ENCODE measurements at places on chromosomes 12 and 14.
A peak's percentile ranks its signal among the peaks of the same experiment; 100 is the strongest.

- peak; percentile 35 for DNase-seq
These were observed 5.4 kb upstream of the KRT72 start for GRCh38 chr12:52606581-52607218.

DNA sequence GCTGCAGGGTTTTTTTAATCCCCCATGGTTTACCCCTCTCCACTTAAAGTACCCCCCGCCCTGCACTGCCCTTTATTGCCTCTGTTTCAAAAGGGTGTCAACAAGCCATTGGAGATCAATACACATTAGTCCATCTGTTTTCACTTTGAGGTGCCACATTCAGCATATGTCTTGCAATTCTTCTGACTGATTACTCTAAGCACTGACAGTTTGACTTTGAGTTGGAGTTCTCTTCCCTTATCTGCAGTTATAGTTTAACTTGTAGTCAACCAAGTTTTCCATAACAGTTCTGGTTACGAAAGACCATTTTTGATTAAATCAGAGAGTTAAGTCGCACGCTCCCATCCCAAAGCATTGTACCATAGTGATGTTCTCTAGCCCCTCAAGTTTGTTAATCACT, 260.8 kb upstream of the TBX3 start:
- no peak for DNase-seq

DNA sequence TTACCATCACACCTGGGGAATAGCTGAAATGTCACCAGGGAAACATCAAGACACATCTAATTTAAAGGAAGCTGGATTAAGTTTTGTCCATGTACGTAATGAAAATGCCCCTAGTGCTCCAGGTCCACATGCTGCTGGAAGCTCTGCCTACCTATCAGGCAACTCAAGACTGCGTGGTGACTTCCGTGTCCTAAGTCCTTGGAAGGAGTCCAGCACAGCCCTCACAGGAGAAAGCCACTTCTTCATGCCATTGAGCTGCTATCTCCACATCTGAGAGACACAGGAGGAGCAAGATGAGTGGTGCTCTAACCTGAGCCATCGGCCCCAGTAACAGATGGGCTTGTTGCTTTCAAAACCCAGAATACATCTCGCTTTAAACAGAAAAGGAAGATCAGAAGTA, 316.4 kb downstream of the DPF3 start:
- no peak for DNase-seq

GRCh38 chr12:103901518-103902173, 28.6 kb upstream of the HSP90B1 start:
- DNase-seq = peak; percentile 53

DNA sequence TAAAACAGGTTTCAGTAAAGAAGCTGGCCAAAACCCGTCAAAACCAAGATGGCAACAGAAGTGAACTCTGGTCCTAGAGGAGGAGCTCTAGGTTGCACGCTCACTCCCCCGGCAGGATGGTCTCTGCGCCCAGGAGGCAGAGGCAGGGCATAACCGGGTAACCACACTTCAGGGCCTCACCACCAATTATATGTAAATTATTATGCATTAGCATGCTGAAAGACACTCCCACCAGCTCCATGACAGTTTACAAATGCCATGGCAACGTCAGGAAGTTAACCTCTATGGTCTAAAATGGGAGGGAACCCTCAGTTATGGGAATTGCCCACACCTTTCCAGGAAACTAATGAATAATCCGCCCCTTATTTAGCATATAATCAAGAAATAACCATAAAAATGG, 20.1 kb upstream of the SLC6A12 start:
- peak; percentile 6 for DNase-seq

DNA sequence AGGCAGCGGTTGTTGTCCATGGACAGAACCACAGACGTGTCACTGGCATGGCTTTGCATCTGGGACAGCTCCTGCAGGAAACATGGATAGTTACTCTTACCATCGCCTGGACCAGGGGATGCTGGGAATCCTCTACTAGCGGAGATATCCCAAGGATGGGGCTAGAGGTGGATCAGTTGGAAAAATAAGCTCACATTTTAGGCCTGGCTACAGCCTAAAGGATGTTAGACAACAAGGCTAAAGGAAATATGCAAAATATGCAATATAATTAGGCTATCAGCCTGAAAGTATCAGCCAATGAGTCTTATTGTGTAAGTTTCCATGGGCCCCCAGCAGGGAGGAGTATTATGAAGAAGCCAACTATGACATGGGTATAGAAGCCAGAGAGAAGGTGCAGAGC, 5.0 kb downstream of the KRT76 start:
- peak; percentile 10 for DNase-seq

GRCh38 chr14:94175011-94175745, 1.1 kb downstream of the PPP4R4 start:
- DNase-seq = no peak

GRCh38 chr12:256225-256624, 6.4 kb downstream of the SLC6A13 start:
- no peak for DNase-seq

Measured in activated CD8-positive, alpha-beta memory T cell treated with anti-CD3 and anti-CD28 coated beads, Interleukin-2, amount 50 U/mL, for 48 hours (primary cell).